ENCODE measurements at places on chromosomes 5 and 9. TPM values are rescaled to one million over a fixed set of nuclear protein-coding genes. Genes with fewer than 3 reads are reported as not detected.

DNA sequence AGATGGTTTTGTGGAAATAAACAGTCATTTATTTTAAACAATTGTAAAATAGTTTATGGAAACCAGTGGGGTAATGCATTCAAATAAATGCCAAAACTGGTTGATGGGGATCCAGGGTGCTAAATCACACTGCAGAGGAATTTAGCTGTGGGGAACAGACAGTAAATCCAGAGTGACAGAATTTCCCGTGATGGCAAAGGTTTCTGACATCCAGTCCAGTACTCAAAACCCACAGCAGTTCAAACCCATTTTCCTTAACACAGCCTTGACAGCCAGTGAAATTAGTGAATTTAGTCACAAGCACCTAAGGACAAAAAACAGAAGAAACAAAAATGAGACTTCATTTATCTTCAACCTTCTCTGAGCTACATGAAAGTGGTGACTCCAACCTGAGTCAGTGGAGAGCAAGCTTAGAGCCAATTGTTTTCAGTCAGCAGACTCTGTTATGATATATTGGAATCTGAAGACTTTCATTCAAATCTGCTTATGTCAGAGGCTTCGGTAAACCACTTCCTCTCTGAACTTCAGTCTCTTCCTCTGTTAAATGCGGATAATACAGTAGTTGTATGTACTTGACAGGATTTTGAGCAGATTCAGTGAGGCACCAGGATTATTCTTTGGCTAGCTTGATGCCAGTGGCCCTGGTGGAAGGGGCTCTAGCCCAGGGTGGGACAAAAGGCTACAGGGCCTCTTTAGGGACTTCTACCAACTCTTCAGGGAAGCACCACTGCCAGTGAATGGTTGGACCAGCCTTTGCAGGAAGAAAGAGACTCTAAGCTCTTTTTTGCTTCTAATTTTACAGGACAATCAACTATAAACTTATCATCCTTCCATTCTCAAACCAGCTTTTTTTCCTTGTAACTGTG is 185.3 kb downstream of the MAPKAP1 start:
- peak; percentile 24 for DNase-seq
- peak overlapping the region; percentile 91 for H3K27ac ChIP-seq
- peaks cover 35% of the 10 kb centered on the region for H3K36me3 ChIP-seq
- H3K27me3 ChIP-seq, result no peaks in the 10 kb centered on the region
- peaks cover 50% of the 10 kb centered on the region for H3K4me1 ChIP-seq
- H3K4me3 ChIP-seq, result peak overlapping the region; percentile 51

GRCh38 chr9:33445389-33446239 is 1.8 kb downstream of the AQP3 start:
- H3K4me3 ChIP-seq, result peak overlapping the region; percentile 81
- H3K4me1 ChIP-seq, result peaks cover 26% of the 10 kb centered on the region
- DNase-seq, result no peak

- H3K27me3 ChIP-seq, result no peaks in the 10 kb centered on the region
- H3K4me3 ChIP-seq, result no peak overlapping the region
- no peak for DNase-seq
- H3K4me1 ChIP-seq, result no peaks in the 10 kb centered on the region
- H3K27ac ChIP-seq, result no peak overlapping the region
Measured at GRCh38 chr5:59864718-59865117, 28.8 kb downstream of the PDE4D start.

DNA sequence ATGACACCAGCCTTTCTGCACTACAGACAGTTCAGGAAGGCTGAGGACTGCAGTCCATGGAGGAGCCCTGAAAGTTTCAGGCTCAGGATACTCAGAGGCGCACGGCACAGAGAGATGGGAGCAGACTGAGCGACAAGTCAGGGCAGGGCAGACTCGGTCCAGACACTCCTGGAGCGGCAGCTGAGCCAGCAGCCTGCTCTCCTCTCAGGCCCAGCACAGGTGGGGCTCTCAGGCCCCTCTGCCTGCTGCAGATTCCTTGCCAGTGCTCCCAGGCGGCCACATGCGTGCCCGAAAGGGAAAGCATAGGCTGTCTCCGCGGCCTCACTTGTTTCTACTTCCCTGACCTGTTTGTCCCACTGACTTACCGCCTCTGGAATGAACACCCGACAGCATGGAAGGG is 228.3 kb downstream of the IRX2 start:
- H3K27me3 ChIP-seq, result no peaks in the 10 kb centered on the region
- H3K4me3 ChIP-seq, result no peak overlapping the region
- no peak overlapping the region for H3K27ac ChIP-seq
- no peaks in the 10 kb centered on the region for H3K4me1 ChIP-seq

CNOT8 gene
- total RNA-seq, result 57.6 TPM

SLC27A4 gene
- total RNA-seq, result 30.5 TPM

GRCh38 chr5:171989276-171989675 is 17.2 kb downstream of the FBXW11 start:
- peaks cover 62% of the 10 kb centered on the region for H3K36me3 ChIP-seq
- H3K4me1 ChIP-seq, result peaks cover 31% of the 10 kb centered on the region
- no peak overlapping the region for H3K4me3 ChIP-seq
- H3K27ac ChIP-seq, result no peak overlapping the region
- H3K27me3 ChIP-seq, result no peaks in the 10 kb centered on the region

DNA sequence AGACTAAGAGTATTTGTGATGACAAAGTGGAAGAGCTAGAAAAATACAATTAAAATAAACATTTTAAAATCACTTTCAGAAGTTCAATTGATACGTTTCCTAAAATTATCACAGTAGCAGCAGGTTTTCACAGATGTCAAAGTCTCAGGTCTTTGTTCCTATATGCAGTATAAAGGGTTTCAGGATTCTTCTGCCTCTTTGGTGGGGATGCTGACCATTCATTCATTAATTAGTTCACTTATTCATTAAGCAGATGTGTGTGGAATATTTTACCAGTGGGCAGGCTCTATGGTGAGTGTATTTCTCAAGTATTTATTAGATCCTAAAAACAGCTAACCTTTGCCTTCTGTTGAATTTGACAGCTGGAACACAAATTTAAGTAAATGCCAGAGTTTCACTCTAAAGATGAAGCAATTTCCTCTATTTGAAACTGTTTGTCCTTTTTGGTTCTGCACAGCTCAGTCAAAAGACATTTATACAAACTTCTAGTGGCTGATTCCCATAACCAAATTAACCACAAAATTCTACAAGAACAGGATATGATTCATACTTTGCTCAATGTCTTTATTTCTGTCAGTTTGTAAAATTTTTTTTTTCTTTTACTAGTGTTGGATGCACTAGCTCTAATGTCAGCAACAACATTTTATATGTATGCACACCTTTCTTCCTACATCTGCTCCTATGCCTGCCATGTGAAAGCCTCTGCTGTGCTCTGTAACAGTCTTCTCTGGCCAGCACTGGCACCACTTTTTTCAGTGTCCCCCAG is 75.9 kb upstream of the PRR16 start:
- H3K4me3 ChIP-seq, result peak overlapping the region; percentile 49
- no peaks in the 10 kb centered on the region for H3K27me3 ChIP-seq

- no peaks in the 10 kb centered on the region for H3K4me1 ChIP-seq
- H3K27me3 ChIP-seq, result peaks cover 7% of the 10 kb centered on the region
- no peak for DNase-seq
- H3K36me3 ChIP-seq, result no peaks in the 10 kb centered on the region
- no peak overlapping the region for H3K4me3 ChIP-seq
- H3K27ac ChIP-seq, result no peak overlapping the region
Measured at GRCh38 chr9:19649336-19650041, 139.3 kb downstream of the SLC24A2 start.

- peaks cover 46% of the 10 kb centered on the region for H3K4me1 ChIP-seq
- H3K4me3 ChIP-seq, result no peak overlapping the region
- peak; percentile 21 for DNase-seq
- no peaks in the 10 kb centered on the region for H3K27me3 ChIP-seq
- H3K36me3 ChIP-seq, result peaks cover 33% of the 10 kb centered on the region
- H3K27ac ChIP-seq, result peak overlapping the region; percentile 56
Measured at GRCh38 chr5:179763215-179763945, 30.4 kb upstream of the LTC4S start.

DNA sequence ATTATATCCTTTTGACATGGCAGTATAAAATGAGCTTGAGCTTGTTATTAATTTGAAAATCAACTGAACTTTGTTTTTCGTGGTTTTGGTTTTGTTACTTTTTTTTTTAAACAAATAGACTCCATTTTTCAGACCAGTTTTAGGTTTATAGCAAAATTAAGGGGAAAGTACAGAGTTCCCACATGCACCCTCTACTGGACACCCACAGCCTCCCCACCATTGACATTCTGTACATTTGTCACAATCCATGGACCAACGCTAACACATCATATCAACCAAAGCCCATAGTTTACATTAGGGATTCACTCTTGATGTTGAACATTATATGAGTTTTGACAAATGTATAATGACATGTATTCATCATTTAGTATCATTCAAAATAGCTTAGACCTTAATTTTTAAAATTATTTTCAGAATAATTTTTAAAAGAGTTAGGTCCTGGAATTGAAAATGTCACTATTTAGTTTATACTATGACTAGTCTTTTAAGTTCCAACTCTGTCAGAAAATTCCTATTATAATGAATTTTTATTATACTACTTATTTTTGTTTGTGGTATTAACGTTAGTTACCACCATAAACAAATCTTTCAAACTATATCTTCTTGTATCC is 35.3 kb upstream of the JMY start:
- no peak for DNase-seq
- H3K4me3 ChIP-seq, result no peak overlapping the region
- H3K4me1 ChIP-seq, result no peaks in the 10 kb centered on the region
- H3K36me3 ChIP-seq, result no peaks in the 10 kb centered on the region

PRDM9 gene
- total RNA-seq, result not detected

- no peak overlapping the region for H3K4me3 ChIP-seq
- H3K4me1 ChIP-seq, result no peaks in the 10 kb centered on the region
- H3K27me3 ChIP-seq, result no peaks in the 10 kb centered on the region
Measured at GRCh38 chr9:134486596-134486995, 155.0 kb upstream of the COL5A1 start.

DNA sequence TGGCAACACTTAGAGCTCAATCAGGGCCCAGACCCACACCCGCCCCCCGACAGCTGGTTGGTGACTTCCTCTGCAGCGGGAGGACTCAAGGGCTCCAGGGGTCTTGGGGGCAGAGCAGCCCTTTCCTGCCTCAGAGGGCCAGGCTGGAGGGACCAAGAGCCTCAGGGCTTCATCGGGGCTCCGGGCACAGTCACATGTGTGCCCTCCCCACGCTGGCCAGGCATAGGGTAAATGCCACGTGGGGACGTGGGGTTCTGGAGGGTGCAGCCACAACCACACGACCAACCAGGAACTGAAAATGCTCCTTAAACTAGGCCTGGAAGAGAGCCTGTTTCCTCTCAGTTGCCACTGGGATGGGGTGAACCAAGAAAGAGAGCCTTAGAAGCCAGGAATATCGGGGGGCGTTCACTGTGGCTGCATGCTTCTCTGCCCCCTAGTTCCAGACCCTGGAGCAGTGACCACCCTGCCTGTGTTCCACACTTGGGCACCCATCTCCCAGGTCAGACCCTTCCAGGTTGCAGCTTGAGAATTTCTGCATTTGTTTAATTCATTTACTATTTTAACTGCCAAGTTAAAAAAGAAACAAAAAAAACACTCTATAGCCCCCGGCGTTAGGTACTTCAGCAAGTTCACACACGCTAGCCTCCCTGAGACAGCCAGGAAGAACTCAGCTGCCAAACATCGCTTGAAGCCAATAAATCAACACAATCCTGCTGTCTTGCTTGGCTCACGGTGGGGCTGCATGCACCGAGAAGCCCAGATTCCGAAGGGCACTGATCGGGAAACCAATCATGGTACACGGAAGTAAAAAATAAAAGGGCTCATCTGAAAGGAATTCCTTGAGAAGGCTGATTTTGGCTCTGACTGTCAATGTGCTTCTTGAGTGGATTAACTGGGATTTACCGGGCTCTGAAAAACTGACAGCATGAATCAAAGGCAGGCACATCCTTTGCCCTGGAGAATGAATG is 56.1 kb upstream of the PHYKPL start:
- no peak for DNase-seq
- no peaks in the 10 kb centered on the region for H3K4me1 ChIP-seq
- H3K27me3 ChIP-seq, result no peaks in the 10 kb centered on the region
- no peak overlapping the region for H3K4me3 ChIP-seq
- H3K27ac ChIP-seq, result no peak overlapping the region

PCDHB8 gene
- total RNA-seq, result not detected

CLINT1 gene
- total RNA-seq, result 95.2 TPM

GRCh38 chr5:117955831-117956230 is 1032.5 kb downstream of the DTWD2 start:
- no peaks in the 10 kb centered on the region for H3K36me3 ChIP-seq
- no peak overlapping the region for H3K4me3 ChIP-seq
- no peaks in the 10 kb centered on the region for H3K27me3 ChIP-seq
- no peak for DNase-seq
- no peaks in the 10 kb centered on the region for H3K4me1 ChIP-seq

- H3K36me3 ChIP-seq, result no peaks in the 10 kb centered on the region
- H3K4me1 ChIP-seq, result no peaks in the 10 kb centered on the region
- no peak overlapping the region for H3K4me3 ChIP-seq
Measured at GRCh38 chr5:146860213-146860893, 18.2 kb downstream of the PPP2R2B start.

DNA sequence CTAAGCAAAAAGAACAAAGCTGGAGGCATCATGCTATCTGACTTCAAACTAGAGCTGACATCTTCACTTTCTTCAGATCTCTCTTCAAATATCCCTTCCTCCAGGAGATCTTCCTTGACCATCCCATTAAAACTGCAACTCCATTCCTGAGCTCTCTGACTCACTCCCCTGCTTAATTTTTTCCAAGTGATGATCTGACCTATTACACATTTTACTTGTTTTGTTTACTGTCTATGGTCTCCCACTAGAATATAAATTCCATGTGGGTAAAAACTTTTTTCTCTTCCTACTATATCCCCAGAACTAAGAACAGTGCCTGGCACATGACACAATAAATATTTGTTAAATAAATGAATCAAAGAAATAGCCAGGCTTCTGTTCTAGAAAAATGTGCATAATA is 87.5 kb downstream of the SLIT3 start:
- no peaks in the 10 kb centered on the region for H3K27me3 ChIP-seq
- no peak overlapping the region for H3K27ac ChIP-seq
- DNase-seq, result no peak
- no peaks in the 10 kb centered on the region for H3K4me1 ChIP-seq
- H3K4me3 ChIP-seq, result no peak overlapping the region

FOXE1 gene
- not detected for total RNA-seq

DNA sequence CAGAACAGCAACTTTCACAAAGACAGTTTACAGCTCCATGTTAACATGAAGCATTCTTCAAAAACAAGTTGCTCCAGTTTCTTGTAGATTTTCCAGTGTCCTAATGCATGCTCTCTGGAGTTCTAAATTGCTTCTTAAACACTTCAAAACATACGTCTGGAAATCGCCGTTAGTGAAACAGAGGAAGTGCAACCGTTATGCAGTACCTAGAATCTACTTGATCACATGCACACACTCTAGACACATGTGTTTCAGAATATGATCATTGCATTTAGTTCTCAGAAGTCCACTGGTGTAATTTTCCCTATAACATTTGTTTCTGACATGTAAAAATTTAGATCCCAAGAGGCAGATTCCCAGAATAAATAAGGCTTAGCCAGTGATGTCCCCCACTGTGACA is 41.1 kb upstream of the RUFY1 start:
- H3K27me3 ChIP-seq, result no peaks in the 10 kb centered on the region
- peaks cover 12% of the 10 kb centered on the region for H3K4me1 ChIP-seq
- no peak overlapping the region for H3K4me3 ChIP-seq
- DNase-seq, result no peak
- H3K36me3 ChIP-seq, result no peaks in the 10 kb centered on the region

IL33 gene
- total RNA-seq, result not detected

GRCh38 chr5:175731756-175732465 is 74.0 kb downstream of the HRH2 start:
- no peak for DNase-seq
- no peak overlapping the region for H3K4me3 ChIP-seq
- no peaks in the 10 kb centered on the region for H3K4me1 ChIP-seq
- no peaks in the 10 kb centered on the region for H3K36me3 ChIP-seq
- peaks cover 7% of the 10 kb centered on the region for H3K27me3 ChIP-seq
